CD4-positive, alpha-beta T cell (primary cell): ENCODE measurements at places on chromosomes 2 and 18. TPM values are rescaled to one million over a fixed set of nuclear protein-coding genes. Genes with fewer than 3 reads are reported as not detected.

TMEM17 gene
- total RNA-seq, result not detected

TLK1 gene
- 138 TPM for total RNA-seq

DPYSL5 gene
- not detected for total RNA-seq

GKN2 gene
- total RNA-seq, result not detected

SIX3 gene
- not detected for total RNA-seq

MAP3K19 gene
- total RNA-seq, result not detected

MAPK4 gene
- total RNA-seq, result not detected

KCNJ13 gene
- not detected for total RNA-seq

CYBRD1 gene
- total RNA-seq, result 0.45 TPM

SCYGR4 gene
- not detected for total RNA-seq

UGT1A3 gene
- total RNA-seq, result not detected

RAD51AP2 gene
- total RNA-seq, result not detected

FEV gene
- not detected for total RNA-seq

B4GALT6 gene
- total RNA-seq, result 0.75 TPM

EPHA4 gene
- total RNA-seq, result 85.7 TPM

ADCY3 gene
- total RNA-seq, result 28.1 TPM

EML4 gene
- total RNA-seq, result 228 TPM

LIMS2 gene
- 6.1 TPM for total RNA-seq

PAX8 gene
- 0.36 TPM for total RNA-seq

CDK15 gene
- not detected for total RNA-seq

HTR2B gene
- not detected for total RNA-seq

ALPG gene
- total RNA-seq, result not detected

TMEM37 gene
- not detected for total RNA-seq
